Left kidney (tissue), 8 donors: ENCODE measurements at places on chromosomes 3 and 15. TPM values are rescaled to one million over a fixed set of nuclear protein-coding genes. Genes with fewer than 3 reads are reported as not detected.

FGF7 gene
- 18.8 TPM for polyA plus RNA-seq

SMCO1 gene
- polyA plus RNA-seq = not detected

SLC38A3 gene
- 9.4 TPM for polyA plus RNA-seq

PRTG gene
- 15.8 TPM for polyA plus RNA-seq

TRH gene
- 0.12 TPM for polyA plus RNA-seq

BNC1 gene
- polyA plus RNA-seq = 0.17 TPM

RPL22L1 gene
- 64.6 TPM for polyA plus RNA-seq

GOLGA6B gene
- 0.07 TPM for polyA plus RNA-seq

CPEB1 gene
- polyA plus RNA-seq = 2.2 TPM
